Ascending aorta (tissue), 2 donors: ENCODE measurements at places on chromosomes 1 and 21.

- no peak for DNase-seq
Measured at GRCh38 chr1:168271636-168272035, 9.0 kb upstream of the TBX19 start.

DNA sequence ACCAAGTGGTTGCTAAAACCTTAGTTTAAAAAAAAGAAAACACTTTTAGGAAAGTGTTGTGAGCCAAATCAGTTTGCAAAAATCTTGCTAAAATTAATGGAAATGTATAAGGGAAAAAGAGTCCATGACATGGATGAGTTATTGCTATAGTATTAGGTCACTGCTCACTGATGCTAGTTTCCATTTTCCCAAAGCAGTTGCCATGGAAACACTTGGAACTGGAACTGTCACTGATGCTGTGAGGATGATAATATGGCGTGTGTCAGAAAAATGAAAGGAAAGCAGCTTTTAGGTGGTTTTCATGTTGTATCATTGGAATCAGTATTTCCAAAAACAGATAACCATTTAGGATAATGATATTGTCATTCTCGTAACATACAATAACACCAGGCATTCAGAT is 104.4 kb downstream of the PHTF1 start:
- DNase-seq: no peak

GRCh38 chr1:11299225-11299574 is 26.2 kb downstream of the UBIAD1 start:
- no peak for DNase-seq

- no peak for DNase-seq
Measured at GRCh38 chr1:113756461-113756860, 2.8 kb downstream of the PHTF1 start.

DNA sequence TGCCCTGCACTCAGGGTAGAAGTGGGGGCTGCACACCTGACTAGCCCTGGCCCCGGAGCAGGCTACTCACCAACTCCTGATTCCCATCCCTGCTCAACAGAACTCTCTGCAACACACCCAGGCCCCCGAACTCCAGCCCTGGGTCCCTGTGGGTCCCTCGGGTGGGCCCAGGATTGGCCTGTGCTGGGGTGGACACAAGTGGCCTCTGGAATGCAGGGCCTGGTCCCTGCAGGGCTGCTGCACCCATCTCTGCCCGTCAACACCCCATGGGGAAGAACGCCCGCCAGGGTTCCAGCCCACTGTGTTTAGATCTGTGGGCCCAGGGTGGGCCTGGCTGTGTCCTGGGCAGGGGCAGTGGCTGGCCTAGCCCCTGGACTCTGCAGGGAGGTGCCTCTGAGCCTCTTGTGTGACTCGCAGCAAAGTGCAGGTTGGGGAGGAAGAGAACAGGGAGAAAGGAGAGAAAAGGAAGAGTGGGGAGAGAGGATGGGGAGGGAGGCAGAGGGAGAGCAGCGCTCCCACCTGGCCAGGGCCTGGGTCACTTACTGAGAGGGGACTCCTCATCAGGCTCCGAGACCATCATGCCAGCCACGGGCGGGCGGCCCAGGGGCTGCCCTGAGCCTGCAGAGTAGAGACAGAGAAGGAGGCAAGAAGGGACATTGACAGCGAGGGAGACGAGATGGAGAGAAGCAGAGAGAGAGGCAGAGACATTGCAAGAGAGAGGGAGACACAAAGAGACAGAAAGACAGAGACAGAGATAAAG is 43.9 kb downstream of the HSPG2 start:
- DNase-seq: no peak

DNA sequence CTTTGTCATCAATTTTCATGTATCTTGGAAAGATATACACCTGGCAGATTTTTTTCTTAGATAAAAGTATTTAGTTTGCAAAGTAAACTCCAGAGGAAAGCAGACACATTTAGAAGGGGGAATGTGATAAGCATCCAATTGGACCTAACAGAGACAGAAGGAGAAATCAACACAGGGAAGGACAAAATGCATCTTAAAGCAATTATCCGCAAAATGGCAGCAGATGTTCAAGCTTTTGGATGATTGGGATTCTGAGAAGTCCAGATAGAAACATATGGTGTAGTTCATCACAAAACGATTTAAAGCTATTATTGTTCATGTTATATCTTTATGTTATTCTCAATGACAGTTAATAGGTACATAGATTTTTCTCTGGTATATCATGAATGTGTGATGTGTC is 1153.1 kb upstream of the B3GALT2 start:
- DNase-seq: no peak

DNA sequence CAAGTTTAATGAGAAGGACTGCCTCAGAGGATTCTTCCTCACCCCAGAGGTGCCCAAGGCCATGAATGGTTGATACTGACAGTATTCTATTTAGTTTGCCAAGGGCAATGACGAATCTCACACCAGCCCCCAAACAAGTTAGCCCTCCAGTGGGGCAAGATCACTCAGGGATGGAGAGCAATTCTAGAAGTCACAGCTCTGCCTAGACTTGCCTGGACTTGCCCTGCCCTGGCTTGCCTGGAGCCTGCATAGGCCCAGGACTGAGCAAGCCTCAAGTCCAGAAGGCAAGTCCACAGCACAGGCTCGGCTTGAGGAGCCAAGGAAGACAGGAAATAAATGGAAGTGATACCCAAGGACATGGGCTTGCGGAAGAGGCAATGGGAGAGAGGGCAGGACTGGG is 39.5 kb upstream of the RGS16 start:
- no peak for DNase-seq

GRCh38 chr1:221727146-221728036 is 14.5 kb downstream of the DUSP10 start:
- DNase-seq: no peak
